ENCODE measurements at places on chromosomes 4 and X.

DNA sequence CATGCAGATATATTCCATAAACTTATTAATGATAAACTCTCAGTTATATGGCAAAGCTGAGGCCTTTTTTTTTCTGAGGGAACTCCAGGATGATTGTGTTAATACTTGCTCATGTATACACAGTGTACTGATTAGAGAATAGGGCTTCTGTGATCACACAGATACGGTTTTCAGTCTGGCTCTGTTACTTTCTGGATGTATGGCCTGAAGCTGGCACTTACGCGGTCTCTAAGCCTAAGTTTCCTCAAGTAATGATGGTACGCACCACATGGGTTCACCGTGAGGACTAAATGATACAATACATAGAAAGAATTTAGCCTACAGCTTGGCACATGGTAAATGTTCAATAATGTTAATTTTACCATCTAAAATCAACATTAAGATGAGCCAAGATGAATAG lies 73.8 kb downstream of the SEC24D start:
- DNase-seq = no peak

GRCh38 chr4:41133454-41134018 lies 80.8 kb downstream of the APBB2 start:
- no peak for DNase-seq

DNA sequence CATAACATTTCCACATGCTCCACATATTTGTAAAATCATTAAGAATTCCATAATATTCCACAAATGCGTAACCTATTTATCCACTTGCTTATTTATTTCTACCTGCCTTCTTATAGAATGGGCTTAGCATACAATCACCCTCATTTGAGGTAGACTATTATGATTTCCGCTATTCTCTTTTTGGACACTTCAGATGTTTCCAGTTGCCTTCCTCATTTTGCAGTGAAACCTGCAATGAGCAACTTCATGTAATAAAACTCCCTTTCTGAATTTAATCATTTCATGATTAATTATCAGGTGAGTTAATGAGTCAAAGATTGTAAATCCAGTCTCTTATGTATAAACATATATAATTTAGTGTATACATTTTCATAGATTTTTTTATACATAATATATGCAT lies 58.0 kb downstream of the PPP3CA start:
- DNase-seq = no peak

DNA sequence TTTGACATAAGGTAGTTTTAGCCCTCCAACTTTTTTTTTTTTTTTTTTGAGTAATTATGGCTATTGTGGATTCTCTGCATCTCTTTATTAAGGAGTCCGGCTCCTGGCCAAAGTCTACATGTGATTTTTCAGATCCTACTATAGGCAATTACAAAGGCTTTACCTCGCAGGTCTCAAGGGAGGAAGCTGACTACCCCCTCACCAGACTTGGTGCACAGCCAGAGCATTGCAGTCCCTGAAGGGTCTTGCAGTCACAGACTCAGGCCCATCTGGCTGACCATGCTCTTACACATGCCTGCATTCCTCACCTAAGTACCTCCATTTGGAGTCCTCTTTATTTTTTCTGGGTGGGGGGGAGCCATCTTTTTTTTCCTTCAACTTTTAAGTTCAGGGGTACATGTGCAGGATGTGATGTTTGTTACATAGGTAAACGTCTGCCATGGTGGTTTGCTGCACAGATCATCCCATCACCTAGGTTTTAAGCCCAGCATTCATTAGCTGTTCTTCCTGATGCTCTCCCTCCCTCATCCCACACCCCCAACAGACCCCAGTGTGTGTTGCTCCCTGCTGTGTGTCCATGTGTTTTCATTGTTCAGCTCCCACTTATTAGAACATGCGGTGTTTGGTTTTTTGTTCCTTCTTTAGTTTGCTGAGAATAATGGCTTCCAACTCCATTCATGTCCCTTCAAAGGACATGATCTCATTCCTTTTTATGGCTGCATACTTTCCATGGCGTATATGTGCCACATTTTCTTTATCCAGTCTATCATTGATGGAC lies 88.4 kb upstream of the STIM2 start:
- DNase-seq = no peak

- DNase-seq = no peak
Observed at GRCh38 chrX:8738588-8739189, 6.8 kb upstream of the ANOS1 start.

DNA sequence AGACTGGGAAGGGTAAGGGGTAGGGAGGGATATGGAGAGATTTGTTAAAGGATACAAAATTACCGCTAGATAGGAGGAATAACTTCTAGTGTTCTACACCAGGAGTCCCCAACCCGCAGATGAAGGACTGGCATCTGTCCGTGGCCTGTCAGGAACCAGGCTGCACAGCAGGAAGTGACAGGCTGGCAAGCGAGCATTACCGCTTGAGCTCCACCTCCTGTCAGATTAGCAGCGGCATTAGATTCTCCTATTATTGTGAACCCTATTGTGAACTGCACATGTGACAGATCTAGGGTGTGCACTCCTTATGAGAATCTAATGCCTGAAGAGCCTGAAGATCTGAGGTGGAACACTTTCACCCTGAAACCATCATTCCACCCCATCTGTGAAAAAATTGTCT lies 27.9 kb upstream of the BBS7 start:
- no peak for DNase-seq

DNA sequence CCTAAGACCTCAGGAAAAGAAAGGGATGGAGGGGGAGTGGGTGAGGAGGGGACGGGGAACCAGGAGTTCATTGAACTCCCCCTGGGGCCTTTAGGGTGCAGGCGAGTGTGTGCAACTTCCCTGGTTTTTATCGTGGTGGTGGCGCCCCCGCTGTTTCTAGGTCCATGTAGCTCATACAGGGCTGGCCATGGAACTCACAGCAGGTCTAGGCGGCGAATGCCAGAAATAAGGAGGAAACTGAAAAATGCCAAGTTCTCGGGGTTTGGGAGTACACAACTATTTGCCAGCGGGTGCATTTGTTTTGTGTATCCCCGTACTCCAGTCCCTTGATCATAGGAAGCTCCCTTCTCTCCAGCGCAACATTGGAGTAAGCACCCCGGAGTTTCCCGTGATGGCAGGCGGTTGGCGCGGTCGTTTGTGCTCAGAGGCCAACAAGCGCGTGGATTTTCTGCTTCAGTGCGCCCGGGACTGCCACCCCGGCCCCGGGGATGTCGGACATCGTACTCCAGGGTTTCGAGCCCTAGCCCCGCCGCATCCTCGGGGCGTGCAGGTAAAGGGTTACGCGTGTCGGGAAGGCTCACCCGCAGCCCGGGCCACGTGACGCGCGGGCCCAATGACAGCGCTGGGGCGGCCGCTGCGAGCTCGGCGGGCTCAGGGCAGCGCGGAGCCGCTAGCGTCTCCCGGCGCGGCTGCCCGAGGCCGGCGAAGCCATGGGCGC lies 208.9 kb downstream of the NWD2 start:
- no peak for DNase-seq

GRCh38 chrX:10011261-10011931 lies 44.2 kb downstream of the CLDN34 start:
- no peak for DNase-seq

GRCh38 chr4:184808713-184809050 lies 17.1 kb downstream of the ACSL1 start:
- no peak for DNase-seq

DNA sequence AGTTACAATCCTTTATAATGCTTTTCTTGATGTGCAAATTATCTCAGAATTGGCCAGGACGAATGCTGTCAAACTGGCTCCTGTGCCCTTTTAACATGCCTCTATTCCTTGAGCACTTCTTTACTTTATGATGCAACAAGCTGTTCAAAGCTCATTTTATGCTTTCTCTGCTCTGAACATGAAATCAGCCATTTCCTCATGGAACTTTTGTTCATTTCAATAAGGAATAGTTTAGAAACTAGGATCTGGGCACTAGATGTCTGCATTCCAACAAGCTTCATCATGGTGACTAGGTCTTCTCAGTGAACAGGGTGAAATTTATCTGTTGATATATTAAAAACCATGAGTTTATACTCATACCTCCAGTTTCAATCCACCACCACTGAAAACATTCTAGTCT lies 87.3 kb upstream of the TEX13A start:
- DNase-seq = no peak

DNA sequence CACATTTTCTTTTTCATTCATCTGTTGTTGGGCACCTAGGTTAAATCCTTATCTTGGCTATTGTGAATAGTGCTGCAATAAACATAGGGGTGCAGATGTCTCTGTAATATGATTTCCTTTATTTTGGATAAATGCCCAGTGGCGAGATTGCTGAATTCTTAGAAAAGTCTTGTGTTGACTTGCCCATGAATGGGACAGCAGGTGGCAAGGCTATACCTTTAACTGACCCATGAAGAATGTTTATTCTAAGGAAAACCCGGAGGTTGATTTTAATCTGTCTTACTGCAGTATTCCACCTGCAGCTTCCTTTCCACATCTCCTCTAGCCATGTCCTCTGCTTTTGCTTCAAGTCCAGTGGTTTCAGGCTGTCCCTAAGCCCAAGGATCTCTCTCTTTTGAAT lies 220.6 kb downstream of the SNCA start:
- DNase-seq = no peak

DNA sequence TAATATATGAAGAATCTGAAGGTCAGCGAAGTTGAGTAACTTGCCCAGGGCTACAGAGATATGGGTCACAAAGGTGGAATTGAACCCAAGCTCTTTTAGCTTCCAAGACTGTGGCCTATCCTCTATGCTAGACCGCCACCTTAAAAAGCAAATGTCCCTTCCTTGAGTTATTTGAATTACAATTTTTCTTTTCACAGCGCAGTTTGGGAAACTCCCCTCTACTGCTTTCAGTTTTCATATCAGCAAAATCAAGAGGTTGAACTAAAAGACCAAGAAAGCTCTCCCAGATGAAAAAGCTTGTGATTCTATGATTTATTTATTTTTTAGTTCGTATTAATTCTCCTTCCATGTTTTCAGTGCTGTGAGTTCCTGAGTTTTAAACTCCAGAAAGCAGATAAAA lies 174.5 kb upstream of the C1QTNF7 start:
- no peak for DNase-seq

DNA sequence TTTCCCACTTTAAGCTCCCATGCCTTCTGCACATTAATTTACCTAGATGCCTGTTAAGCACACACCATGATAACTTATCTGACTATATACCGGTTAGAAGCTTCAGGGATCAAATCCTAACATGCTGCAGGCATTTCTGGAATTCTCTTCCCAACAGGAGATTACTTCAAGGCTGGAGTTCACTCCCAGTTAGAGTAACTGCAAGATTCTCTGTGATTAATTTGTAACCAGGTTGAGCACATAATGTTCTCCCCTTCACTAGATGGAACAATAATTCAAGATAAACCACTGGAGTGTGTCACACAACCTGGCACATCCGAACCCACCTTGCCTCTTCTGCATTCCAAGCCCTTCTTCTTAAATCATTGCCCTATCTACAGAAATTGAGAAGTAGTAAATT lies 11.8 kb upstream of the UGT2A3 start:
- DNase-seq = no peak

- no peak for DNase-seq
Observed at GRCh38 chrX:153669174-153669890, 4.3 kb downstream of the PNCK start.

- no peak for DNase-seq
Observed at GRCh38 chr4:110798687-110799086, 175.8 kb upstream of the PITX2 start.

GRCh38 chrX:11193035-11193469 lies 81.9 kb downstream of the HCCS start:
- no peak for DNase-seq

DNA sequence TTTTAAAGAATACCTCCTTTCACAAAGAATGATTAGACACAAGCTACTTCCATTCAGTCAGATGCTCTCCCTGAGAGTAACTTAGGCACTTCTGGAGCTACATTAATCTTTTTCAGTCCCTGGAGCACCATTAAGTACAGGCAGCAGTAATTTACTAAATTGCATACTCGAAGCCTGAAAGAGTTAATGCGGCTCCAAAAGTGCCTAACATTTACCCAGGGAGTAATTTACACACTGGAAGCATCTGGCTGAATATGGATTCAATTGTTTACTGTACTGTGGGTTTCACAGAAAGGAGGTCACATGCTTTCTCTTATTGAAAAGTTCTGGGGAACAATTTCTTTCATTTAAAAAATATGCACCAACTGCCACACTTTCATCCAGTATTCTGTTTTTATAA lies 260.8 kb upstream of the TENM3 start:
- no peak for DNase-seq

- no peak for DNase-seq
Observed at GRCh38 chr4:44447563-44448504, 775 bp downstream of the KCTD8 start.

DNA sequence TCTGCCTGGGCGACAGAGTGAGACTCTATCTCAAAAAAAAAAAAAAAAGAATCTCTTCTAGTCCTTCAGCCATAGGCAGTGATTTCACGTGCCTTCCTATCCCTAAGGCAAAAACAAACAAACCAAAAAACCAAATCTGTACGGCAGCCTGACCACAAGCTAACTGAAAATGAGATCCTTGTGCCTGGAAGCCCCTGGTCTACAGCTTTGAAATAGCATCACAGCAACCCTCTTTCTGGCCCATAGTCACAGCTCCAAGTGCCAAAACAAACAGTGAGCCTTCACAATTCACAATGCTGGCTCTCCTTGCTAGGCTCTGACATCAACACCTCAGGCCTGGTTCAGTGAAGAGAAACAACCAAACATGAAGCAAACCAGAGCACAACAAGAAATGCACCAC lies 46.1 kb downstream of the TMEM150C start:
- DNase-seq = no peak

DNA sequence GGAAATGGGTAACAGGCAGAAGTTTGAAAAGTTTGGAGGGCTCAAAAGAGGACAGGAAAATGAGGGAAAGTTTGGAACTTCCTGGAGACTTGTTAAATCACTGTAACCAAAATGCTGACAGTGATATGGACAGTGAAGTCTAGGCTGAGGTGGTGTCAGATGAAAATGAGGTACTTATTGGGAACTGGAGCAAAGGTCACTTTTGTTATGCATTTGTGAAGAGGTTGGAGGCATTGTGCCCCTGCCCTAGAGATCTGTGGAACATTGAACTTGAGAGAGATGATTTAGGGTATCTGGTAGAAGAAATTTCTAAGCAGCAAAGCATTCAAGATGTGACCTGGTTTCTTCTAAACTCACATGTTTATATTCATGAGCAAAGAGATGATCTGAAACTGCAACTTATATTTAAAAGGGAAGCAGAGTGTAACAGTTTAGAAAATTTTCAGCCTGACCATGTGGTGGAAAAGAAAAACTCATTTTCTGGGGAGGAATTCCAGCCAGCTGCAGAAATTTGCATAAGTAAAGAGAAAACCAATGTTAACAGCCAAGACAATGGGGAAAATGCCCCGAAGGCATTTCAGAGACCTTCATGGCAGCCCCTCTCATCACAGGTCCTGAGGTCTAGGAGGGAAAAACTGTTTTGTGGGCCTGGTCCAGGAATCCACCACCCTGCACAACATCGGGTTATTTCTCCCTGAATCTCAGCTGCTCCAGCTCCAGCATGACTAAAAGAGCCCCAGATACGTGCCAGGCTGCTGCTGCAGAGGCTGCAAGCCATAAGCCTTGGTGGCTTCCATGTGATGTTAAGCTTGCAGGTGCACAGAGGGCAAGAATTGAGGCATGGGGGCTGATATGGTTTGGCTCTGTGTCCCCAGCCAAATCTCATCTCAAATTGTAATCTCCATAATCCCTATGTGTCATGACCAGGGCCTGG lies 632.5 kb upstream of the GNPDA2 start:
- DNase-seq = no peak

Data from activated naive CD8-positive, alpha-beta T cell treated with anti-CD3 and anti-CD28 coated beads, Interleukin-2, amount 50 U/mL, for 16 hours (primary cell).